ENCODE measurements at places on chromosomes 7 and 10.

DNA sequence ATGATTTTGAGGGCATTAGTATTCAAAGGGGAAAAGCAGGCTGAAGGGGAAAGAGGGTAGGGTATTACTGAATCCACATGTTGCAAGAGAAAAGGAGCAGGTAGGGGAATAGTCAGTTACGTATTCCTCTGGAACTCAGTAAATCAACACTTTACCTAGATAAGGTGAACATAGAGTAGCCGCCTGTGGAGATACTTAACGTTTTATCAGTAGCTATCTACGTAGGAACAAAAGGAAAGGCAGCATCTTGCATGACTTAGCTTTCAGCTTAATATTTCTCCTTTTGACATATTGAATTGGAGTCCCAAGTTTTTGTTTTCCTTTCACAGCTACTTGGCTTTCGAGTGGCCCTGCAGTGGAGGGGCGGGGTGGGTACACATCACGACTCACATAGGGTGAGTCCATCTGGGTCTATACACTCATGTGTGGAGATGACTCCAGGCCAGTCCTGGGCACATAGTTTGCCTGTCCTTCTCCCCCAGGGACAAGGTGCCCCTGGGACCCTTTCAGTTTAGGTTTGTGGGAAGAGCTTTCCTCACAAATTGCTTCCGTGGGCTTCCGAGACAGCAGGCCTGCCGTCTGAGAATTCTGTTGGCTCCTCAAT, 48.1 kb downstream of the CCNY start:
- no peak for DNase-seq

DNA sequence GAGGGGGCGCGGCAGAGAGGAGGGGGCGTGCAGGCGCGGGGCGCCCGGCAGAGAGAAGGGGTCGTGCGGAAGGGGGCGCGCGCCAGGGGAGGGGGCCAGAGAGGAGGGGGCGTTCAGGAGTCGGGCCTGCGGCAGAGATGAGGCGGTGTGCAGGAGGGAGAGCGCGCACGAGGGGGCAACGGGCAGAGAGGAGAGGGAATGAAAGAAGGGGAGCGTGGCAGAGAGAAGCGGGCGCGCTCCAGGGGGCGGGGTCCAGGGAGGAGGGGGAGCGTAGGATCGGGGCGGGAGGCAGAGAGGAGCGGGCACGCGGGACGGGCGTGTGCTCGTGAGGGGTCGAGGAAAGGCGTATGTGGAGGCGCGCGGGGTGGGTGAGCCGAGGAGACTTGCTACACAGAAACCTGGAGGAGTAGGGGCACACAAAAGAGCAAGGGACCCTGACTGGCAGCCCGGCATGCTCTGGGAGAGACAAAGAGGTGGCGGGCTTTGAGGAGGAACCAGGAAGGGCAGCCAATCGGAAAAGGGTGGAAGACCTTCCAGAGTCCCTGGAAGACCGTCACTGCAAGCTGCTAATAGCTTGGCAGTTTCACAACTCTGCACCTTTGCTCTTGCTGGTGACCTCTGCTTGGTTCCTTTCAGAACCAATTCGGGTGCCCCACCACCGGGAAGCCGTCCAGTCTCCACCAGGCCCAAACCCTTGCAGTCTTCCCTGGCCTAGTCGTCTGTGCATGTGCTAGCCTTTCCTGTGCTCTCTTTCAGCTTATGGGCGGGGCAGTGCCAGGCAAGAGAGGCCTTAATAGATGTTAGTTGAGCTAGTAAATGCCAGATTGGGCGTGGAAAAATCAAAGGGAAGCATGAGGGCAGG, 639 bp downstream of the DYDC2 start:
- DNase-seq = peak; percentile 21

DNA sequence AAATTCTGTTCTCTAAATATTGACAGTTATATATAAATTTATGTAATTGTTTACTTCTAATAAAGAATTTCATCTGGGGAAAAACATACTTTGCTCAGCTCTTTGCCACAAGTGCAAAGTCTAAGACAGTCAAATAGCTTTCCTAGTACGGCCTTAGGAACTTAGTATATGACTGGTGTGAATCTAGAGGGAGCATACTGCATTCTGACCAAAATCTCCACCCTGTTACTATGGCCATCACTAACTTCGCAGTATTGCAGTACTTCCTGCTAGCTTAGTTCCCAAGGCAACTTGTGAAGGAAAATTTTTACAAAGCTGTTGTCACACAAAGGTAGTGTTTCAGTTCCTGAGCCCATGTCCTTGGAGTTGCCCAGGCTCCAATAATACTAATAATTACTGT, 181.5 kb downstream of the CFTR start:
- DNase-seq = no peak

DNA sequence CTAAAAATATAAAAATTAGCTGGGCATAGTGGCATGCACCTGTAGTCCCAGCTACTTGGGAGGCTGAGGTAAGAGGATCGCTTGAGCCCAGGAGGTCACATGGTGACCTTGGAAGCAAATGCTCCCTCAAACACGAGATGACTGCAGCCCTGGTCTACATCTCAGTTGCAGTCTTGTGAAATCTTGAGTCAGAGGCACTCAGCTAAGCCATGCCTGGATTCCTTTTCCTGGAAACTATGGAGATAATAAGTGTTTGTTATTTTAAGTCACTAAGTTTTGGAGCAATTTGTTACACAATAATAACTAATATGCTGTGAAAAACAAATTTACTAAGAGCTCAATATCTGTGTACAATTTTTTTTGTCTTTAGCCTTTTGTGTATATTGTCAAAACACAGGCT, 284.3 kb upstream of the KAT6B start:
- no peak for DNase-seq

DNA sequence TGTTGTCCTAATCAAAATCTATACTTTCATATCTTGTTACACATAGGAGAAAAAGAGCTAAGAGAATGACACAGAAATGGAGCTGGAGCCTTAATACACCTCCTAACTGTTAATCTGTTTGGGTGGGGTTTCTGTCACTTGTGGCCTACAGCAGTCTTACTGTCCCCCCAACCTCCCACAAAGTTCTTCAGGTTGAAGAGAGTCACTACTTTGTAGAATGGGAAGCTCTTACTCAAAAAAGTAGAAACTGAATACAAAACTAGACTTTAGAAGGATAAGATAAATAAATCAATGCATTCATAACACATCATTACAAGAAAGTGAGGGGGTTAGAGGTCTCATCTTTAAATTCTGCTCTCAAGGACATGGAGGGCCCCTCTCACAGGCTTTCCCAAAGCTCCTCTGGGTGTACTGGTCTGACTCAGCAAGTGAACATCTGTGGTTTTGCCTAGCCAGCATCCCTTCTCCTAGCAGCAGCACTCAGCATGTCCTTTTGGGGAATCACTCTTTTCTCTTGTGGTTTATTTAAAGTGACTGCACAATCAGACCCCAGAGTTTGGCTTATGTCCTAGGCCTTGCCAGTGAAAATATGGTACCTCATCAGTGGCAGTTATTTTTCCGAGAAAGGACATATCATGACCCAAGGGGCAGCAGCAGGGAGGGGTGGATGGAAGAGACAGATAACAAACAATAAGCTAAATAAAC, 2.0 kb upstream of the BLVRA start:
- no peak for DNase-seq

DNA sequence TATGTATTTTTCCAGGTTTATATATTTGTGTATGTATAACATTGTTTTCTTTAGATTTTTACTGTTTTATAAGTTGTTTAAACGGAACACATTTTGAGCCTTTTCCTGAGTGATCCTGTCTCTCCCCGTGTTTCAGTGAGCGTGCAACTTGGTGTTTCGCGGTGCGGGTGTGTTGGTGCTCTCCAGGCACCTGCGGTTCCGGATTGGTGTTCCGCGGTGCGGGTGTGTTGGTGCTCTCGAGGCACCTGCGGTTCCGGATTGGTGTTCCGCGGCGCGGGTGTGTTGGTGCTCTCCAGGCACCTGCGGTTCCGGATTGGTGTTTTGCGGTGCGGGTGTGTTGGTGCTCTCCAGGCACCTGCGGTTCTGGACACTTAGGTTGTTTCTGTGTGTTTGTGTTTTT, 20.6 kb downstream of the DYNC2I1 start:
- DNase-seq = no peak

GRCh38 chr10:129894698-129895097, 69.4 kb downstream of the EBF3 start:
- DNase-seq = no peak

GRCh38 chr7:122790132-122790531, 87.4 kb upstream of the RNF148 start:
- no peak for DNase-seq

GRCh38 chr10:12422189-12422588, 72.8 kb downstream of the CAMK1D start:
- DNase-seq = no peak

DNA sequence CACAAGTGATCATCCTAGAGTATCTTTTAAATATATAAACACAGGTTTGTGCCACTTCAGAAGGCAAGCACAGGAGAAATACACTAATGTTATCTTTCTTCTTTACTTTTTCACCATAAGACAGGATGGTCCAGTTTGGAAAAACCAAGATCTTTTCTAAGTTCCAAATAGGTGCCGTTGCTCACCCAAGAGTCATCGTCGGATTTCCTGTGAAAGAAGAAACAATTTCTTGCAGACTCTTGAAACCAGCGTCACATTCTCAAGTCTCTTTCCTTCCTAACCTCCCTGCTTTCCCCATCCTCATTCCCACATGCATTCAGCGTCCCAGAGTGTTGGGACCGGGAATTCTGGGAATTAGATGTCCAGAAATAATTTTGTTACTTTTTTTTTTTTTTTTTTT, 42.8 kb upstream of the GSDME start:
- no peak for DNase-seq

DNA sequence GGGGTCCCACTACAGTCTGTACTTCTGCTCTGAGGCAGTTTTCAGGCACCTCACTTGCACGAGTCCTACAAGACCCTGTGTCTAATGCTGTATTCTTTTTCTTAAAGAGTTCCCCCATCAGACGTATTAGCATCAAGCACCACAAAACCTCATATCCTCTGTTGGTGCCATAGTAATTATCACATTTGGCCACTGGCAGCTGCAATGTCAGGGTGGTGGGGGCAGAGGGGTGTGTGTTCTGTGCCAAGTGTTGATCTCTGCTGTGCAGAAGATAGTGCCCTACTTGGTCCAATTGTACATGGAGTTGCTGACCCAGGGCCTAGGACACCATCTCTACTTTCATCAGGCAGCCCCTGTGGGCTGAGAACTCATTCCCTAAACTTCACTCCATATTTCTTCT, 20.0 kb upstream of the JAZF1 start:
- no peak for DNase-seq

DNA sequence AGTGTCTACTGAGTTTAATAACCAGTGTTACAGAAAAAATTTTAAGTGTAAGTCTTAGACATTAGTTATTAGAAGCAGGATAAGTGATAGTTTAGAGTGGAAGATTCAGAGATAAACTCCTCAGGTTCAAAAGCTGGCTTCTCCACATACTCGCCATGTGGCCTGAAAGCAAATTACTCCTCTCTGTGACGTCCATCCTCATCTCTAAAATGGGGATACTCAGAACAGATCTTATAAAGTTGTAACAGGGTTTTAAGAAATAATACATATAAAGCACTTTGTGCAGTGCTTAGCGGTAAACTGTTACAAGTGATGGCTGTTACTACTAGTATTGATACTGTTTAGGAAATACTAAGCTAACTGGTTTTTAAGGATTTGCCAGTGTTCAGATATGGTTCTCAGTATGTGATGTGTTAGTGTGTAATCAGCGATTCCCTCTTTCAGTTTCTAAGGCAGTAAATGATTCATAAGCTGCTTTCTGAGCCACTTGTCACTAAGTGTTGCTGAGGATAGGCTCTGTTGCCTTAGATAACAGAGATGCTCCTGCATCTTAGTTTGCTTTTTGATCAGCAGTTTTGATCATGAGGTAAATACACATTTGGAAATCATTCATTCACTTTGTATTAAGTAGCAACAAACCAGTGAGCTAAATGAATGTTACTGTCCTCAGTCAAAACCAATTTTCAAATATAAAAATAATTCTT, 58.7 kb downstream of the CYP51A1 start:
- DNase-seq = no peak

DNA sequence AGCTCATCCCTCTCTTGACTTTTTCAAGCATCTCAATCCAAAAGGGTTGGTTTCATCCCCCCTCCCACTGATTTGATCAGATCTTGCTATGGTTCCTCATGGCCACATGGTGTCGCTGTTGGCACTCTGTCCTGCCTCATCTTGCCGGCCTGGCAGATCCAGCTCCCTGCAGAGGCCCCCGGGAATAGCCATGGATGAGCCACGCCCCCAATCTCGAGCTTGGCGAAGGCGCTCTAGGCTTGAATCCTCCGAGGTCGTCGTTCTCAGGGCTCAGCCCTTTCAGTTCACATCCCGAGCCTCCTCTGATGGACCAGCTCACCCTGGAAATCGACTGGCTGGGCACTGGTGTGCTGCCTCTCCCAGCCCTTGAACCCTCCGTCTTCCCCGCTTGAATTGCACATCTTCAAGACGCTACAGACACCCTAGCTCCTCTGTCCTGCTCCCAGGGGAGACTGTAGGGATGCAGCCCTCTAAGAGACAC, 628.7 kb downstream of the TYW1 start:
- no peak for DNase-seq

DNA sequence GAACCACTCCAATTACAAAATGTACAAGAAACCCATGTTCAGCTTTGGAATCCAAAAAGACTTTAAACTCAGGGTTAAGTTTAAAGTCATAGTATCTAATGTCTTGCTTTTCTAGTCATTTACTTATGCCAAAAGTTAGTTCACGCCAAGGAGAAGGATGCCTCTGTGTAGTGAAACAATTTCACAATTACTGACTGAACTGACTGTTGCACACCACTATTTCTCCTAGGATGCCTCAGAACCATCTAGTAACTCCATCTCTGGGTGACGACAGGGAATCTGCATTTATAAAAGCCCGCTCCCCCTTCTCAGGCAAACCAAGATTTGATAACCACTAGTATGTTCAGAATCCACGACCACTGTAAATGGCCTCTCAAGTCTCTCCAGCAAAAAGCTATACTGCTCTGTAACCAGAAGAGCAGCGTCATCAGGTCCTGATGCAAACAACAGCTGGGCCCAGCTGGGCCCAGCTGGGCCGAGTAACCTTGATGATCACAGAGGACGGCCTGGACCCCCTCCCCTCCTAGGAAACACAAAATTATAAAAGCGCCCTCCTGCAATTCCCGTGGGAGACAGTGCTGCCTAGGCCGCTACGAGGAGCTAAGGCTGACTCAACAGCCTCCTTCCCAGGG, 680 bp upstream of the ADO start:
- DNase-seq = no peak

GRCh38 chr10:101858723-101859500, 15.3 kb upstream of the KCNIP2 start:
- no peak for DNase-seq

DNA sequence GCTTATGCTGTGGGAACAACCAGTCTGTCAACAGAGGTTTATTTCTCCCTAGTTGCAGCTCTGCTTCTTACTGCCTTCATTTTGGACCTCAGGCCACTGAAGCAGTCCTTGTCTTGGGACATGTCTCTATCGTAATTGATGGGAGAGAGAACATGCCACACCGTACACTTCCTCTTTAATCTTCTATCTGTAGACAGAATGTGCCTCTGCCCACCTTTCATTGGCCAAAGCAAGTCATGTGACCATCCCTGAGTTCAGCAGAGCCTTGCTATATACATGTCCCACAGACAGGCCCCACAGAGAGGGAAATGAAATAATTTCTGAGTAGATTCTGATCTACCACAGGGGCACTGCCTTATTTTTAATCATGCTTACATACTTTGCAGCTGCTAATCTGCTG, 98.0 kb downstream of the KCND2 start:
- no peak for DNase-seq

GRCh38 chr10:79023240-79024162, 45.3 kb upstream of the ZMIZ1 start:
- DNase-seq = no peak

All from activated naive CD4-positive, alpha-beta T cell treated with anti-CD3 and anti-CD28 coated beads, Interleukin-2, amount 50 U/mL, for 16 hours (primary cell).